Dermis blood vessel endothelial cell (primary cell): ENCODE measurements at places on chromosomes 7 and 10. TPM values are rescaled to one million over a fixed set of nuclear protein-coding genes. Genes with fewer than 3 reads are reported as not detected.

PTN gene
- total RNA-seq: under 0.01 TPM in 1 of 2 replicates, not detected in the other

RSPH10B2 gene
- 0.19 and 0.34 TPM in 2 replicates for total RNA-seq

PARD3 gene
- total RNA-seq: 36.4 and 54.7 TPM in 2 replicates

FGFBP3 gene
- total RNA-seq: 0.34 and 0.56 TPM in 2 replicates

CACNB2 gene
- not detected in 2 replicates for total RNA-seq

HK1 gene
- 110 and 142 TPM in 2 replicates for total RNA-seq

NODAL gene
- total RNA-seq: not detected in 2 replicates

TSPAN15 gene
- total RNA-seq: 108 and 175 TPM in 2 replicates

GPR26 gene
- not detected in 2 replicates for total RNA-seq

TRIL gene
- 24.7 and 27.5 TPM in 2 replicates for total RNA-seq

HUS1 gene
- 16.8 and 24.5 TPM in 2 replicates for total RNA-seq

TUBAL3 gene
- total RNA-seq: 0.28 and 0.34 TPM in 2 replicates

CCL24 gene
- not detected in 2 replicates for total RNA-seq
